Stimulated activated CD8-positive, alpha-beta memory T cell treated with anti-CD3 and anti-CD28 coated beads, Interleukin-7, amount 100 ng/mL, for 1 hour (primary cell): ENCODE measurements at places on chromosomes 5 and 9.

- DNase-seq: no peak
Observed at GRCh38 chr9:123372766-123373446, 16.9 kb downstream of the CRB2 start.

DNA sequence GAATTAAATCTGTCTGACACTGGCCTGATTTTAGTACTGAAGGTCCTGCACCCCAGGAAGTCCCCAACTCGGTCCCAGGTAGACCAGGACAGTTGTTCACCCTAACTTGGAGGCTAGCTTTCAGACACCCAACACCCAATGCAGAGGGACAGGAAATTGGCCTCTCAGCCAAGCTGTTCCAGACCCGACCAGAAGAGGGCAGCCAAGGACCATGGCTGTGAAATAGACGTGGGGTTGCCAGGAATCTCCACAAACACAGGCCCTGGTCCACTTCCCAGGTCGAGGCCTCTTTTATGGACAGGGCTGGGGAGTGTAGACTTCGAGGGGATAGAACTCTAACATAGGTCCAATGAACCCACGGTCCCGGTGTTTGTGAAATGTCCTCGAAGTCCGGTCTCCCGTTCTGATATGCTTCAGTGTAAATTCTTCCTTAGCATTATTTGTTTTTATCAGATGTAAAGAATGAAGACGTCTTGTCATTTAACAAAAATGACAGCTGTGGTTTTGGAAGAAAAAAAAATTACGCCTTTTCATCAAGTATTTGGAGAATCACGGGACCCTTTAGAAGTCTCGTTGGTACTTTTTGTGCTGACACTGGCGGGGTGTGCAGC is 260.3 kb upstream of the ADAMTS16 start:
- no peak for DNase-seq

- no peak for DNase-seq
Observed at GRCh38 chr5:91302958-91303357, 80.2 kb downstream of the ARRDC3 start.

DNA sequence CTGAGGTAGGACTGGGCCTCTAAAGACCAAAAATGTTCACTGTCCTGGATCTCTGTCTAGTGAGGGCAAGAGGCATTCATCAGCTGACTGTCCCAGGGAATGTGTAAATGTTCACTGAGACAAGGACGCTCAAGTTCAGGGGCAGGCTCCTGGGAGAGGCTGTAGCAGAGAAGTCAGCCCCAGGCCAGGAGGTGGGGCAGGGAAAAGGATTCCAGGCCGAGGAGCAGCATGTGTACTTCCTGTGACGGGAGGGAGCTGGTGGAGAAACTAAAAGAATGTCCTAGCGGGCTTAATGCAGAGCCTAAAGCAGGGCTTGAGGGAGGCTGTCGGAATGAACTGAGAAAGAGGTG is 205.8 kb downstream of the GABBR2 start:
- DNase-seq: no peak

- DNase-seq: no peak
Observed at GRCh38 chr9:20823051-20823450, 139.0 kb downstream of the FOCAD start.

DNA sequence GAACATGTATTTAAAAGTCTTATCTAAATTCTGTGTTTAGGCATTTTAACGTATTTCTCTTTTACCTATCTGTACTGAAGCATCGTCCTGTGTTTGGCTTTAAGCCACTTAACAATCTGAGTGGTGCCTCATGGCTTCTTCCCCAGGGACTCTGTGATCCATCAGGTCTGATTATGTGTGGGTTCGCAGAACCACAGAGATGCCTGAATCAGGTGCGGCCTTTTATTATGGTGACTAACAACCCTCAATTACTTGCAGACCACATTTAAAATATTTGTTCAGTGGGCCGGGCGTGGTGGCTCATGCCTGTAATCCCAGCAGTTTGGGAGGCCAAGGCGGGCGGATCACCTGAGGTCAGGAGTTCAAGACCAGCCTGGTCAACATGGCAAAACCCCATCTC is 39.6 kb upstream of the SAP30L start:
- no peak for DNase-seq

DNA sequence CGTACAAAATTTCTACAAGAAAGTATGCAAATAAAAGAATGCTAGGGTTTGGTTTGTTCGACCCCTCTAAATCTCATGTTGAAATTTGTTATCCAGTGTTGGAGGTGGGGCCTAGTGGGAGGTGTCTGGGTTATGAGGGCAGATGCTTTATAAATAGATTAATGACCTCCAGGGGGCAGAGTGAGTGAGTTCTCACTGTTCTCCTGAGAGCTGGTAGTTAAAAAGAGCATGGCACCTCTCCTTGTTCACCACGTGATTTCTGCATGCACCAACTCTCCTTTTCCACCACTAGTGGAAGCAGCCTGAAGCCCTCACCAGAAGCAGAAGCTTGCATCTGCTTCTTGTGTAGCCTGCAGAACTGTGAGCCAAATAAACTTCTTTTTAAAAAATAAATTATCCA is 50.4 kb upstream of the FAM170A start:
- DNase-seq: no peak

GRCh38 chr5:122429545-122430318 is 117.7 kb downstream of the SNCAIP start:
- no peak for DNase-seq

- no peak for DNase-seq
Observed at GRCh38 chr9:91678807-91679580, 255.4 kb upstream of the NFIL3 start.

DNA sequence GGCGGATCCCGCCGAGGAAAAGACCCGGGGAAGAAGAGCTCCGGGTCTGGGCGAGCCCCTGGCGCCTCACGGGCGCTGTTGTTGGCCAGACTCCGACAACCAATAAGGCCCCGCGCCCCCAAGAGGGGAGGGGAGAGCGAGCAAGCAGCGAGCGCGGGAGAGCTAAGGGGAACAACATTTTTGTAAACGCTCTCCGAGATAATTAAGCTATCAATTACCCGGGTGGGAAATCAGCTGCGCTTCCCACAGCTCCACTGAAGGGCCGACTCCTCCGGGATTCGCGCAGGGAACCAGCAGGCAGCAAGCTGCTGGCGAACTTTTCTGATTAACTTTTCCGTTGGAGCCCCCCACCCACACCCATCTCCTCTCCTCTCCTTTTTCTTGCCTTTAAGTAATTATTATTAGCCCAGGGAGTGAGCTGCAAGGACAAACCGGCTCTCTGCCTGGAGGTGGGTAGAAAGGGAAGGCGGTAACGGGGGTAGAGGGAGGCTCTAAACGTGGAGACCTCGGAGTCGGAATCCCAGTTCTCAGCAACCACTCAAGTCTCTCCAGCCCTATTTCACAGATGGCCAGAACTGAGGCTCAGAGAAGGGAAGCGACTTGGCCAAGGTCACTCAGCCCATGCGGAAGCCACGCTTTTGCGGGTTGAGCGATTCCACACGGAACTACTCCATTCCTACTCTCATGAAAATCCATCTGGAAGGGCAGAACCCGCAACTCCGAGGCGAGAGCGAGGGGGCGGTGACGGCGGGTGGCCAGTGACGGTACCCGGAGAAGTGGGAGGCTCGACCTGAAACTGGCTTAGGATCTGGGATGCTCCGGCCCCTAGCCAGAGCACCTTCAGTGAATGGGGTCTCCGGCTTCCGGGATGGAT is 1.3 kb downstream of the ASTN2 start:
- no peak for DNase-seq

- DNase-seq: no peak
Observed at GRCh38 chr5:74196233-74196632, 444.3 kb downstream of the ENC1 start.

DNA sequence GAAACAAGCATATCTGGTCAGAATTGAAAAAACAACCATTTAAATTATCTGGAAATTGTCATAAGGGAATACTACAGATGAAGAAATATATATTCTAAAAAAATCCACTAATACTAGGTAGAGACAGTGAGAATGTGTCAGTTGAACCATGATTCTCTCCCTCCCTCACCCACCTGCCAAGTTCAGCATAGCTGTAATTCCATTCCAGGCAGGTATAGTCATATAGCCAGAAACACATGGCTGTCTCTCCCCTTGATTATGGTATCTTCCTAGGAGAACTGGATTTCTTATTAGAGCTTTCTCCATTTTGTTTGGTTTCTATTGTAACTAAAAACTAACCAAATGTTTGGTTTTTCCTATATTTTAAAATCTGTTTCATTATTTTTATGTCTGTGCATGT is 509.2 kb downstream of the CDH10 start:
- no peak for DNase-seq

GRCh38 chr9:105345626-105346025 is 101.2 kb downstream of the SLC44A1 start:
- no peak for DNase-seq

DNA sequence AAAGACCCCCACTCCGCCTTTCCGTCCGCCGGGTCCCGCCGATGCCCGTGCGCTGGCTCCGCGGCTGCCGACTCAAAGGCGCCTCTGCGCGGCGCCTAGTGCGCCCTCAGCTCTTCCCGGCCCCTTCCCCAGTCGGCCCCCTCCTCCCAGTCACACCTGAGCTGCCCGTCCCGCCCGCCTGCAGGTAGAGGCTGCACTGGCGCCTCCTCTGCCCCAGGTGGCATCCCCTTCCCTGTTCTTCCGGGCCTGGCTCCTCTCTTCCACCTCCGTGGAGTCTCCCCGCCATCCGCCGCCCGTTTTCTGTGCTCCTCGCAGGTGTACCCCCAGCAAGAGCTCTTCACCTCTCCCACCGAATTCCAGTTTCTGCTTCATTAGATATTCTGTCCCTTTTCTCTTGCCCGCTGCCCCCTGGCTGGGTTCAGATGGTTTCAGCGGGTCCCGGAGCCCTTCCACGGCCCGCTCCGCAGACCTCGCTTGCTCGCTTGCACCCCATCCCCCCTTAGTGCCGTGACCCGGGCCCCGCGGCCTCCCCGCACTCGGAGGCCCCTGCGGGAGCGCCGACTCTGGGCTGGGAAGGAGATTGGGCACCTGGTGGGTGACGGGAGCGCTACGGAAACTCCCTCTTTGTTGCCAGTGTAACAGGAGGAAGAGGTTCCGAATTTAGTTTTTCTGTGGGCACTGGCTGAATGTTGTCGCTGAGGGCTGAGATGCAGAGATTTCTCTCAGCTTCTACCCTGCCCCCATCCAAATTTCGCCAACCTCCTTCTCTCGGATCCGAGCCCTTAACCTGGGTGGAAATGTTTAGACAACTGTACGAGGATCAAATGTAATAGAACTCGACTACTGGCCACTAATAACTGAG is 809 bp downstream of the SLC44A1 start:
- peak; percentile 0 for DNase-seq

GRCh38 chr5:123138774-123139173 is 49.7 kb downstream of the PRDM6 start:
- no peak for DNase-seq

DNA sequence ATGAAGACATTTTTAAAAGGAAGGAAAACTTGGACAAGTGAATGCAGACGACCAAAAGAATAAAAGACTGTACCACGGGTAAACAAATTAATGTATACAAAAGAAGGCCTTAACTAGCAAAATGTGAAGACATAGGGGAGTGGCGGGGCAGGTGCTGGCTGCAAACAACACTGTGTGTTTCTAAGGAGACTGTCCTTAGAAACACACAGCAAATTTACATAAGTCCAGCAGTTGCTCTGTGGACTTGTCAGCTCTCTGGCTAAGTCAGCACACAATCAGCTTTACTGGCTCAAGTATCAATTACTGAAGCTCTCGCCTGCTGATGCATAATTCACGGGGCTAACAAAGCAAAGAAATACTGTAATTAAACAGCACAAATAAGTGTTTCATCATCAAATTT is 24.8 kb downstream of the PTBP3 start:
- DNase-seq: no peak

- DNase-seq: no peak
Observed at GRCh38 chr9:130894546-130894945, 2.1 kb downstream of the QRFP start.

DNA sequence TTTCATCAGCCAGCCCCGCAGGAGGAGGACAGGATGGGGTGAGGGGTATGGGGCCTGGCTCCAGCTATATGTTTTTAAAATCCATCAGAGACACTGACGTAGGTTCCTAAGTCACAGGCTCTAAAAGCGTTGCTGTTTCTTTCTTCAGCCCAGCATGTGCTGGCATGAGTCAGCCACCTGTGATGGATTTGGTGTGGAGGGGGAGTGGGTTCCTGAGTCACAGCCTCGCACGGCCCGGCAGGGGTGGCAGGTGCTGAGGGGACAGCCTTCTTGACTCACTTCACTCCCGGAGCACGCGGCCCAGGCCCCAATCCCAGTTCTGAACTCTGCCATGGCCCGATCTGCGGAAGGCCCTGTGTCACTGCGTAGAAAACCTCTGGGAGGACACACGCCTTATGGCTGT is 38.8 kb upstream of the RPL26L1 start:
- DNase-seq: no peak

DNA sequence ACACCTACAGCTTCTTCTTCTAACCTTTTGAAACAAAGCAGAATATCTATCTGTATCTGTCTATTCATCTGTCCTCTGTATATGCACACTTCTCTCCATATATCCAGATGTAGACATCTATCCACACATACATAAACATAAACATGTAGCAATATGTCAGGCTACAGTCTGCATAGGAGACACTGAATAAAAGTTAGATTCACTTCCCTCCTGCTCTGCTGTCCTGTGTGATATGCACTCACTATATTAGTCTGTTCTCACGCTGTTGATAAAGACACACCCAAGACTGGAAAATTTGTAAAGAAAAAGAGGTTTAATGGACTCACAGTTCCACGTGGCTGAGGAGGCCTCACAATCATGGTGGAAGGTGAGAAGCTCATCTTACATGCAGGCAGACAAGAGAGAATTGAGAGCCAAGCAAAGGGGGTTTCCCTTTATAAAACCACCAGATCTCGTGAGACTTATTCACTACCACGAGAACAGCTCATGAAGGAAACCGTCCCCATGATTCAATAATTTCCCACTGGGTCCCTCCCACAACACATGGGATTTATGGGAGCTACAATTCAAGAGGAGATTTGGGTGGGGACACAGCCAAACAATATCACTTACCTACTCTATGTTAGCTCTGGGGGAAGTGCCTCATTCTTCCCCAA is 24.1 kb downstream of the RANBP3L start:
- DNase-seq: no peak

DNA sequence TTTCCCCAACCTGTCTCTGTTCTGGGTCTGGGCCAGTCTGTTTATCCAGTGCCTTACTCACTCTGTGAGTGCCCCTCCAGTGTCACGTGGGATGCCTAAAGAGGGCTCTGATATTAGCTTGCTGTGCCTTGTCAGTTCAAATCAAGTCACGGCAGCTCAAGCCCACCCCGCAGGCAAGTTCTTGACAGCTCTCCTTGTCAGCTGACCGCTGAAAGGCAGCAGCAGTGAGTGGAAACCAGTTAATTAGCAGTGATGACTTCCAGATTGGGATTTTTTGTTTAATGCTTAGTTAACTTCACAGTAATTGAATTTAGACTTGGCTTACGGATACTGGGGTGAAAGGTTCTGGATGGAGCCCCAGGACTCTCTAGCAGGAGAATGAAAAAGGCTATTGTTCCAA is 210.1 kb downstream of the PSAT1 start:
- no peak for DNase-seq

DNA sequence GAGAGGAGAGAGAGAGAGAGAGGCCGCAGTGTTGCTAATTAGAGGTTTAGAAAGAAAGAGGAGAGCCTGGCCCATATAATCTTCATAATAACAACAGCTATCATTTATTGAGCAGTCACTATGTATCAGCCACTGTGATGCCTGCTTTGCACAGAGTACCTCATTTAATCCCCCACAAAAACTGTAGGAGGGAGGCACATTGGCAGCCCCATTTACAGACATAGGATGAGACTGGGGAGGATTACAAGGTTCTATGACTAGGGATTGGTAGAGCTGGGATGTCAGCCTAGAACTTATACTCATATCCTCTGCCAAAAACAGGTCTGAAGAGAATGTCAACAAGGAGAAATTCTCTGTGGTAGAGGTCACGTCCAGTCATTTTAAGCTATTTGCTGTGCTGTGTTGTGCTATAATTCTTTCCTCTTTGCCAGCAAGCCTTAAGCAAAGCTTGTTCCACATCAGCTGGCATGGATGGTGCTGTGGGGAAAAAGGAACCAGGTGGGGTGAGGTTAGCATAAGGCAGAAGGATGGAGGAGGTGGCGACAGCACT is 6.7 kb upstream of the GCNT4 start:
- no peak for DNase-seq
